A549 (cell line): ENCODE measurements at places on chromosomes 3 and 15. TPM values are rescaled to one million over a fixed set of nuclear protein-coding genes. Genes with fewer than 3 reads are reported as not detected.
A peak's percentile ranks its signal among the peaks of the same experiment; 100 is the strongest.

The ATP13A5 gene
- not detected in 3 replicates for polyA plus RNA-seq

The UACA gene
- 31.9 to 39.4 TPM (median 33.5 TPM) in 3 replicates for polyA plus RNA-seq

The NPHP3 gene
- 6.5 to 7.6 TPM (median 7.1 TPM) in 3 replicates for polyA plus RNA-seq

The ST3GAL6 gene
- 0.90 to 1.4 TPM (median 0.94 TPM) in 3 replicates for polyA plus RNA-seq

The TEX55 gene
- polyA plus RNA-seq, result not detected in 3 replicates

The PLAAT1 gene
- 0.09 TPM in 1 of 3 replicates, not detected in the others for polyA plus RNA-seq

The PGBD4 gene
- polyA plus RNA-seq, result 3.7 to 4.3 TPM (median 4.0 TPM) in 3 replicates

The ADCY5 gene
- polyA plus RNA-seq, result 0.38 to 0.57 TPM (median 0.46 TPM) in 3 replicates

The SERF2 gene
- 569 to 597 TPM (median 576 TPM) in 3 replicates for polyA plus RNA-seq

GRCh38 chr3:99627062-99627826, 11.2 kb upstream of the COL8A1 start:
- peak; percentile 10 for DNase-seq

- DNase-seq, result no peak
Observed at GRCh38 chr15:29410338-29410737, 140.7 kb upstream of the NSMCE3 start.

DNA sequence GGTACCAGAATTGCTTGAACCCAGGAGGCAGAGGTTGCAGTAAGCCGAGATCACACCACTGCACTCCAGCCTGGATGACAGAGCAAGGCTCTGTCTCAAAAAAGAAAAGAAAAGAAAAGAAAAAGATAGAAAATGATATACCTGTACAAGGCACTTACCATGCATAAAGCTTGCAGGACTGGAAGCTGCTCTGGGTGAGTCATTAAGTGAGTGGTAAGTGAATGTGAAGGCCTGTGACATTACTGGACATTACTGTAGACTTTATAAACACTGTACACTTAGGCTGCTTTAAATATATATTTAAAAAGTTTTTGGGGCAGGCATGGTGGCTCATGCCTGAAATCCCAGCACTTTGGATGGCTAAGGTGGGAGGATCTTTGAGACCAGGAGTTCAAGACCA, 99.2 kb downstream of the SLMAP start:
- DNase-seq, result no peak

DNA sequence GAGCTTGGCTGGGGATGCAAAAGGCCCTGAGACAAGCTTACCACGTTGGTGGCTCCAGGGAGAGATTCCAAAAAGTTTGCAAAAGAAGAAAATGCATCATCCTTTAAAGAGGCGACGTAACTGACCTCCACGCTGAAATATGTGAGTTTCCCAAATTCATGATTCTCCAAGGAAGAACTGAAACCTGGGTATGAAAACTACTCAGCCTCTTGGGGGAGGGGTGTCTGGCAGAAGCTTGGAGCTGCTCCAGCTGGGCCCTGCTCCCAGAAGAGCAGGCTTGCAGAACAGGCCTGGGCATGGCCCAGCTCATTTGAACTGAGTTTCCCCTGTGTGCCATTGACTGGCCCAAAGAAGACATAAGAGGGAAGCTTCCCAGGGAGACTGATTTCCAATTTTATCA, 20.5 kb downstream of the CPN2 start:
- DNase-seq, result no peak

- DNase-seq, result peak; percentile 48
Observed at GRCh38 chr3:70982700-70983140, 600.8 kb downstream of the FOXP1 start.

DNA sequence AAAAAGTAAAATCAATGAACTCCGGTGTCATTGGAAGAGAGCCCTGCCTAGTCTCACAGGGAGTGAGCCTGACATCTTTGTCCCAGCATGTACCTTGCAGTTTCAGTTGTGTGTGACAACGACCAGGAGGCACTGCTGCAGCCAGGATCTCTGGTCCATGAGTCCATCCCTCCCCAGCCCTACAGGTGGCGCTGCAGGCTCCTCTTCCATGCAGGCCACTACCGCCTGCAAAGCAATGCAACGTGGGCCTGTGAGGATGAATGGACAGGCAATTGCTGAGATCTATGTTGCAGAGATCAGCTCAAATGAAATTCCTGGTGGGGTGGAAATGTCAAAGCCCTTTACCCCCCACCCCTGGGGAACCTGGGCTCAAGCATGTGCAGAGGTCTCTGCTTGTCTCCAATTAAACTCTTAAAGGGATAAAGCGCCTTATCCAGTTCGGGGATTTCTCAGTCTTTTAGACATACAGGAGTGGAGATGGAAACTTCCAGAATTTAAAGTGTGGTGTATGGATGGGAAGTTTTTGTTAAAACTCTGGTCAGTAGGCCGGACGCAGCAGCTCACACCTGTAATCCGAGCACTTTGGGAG, 35.8 kb downstream of the TKT start:
- peak; percentile 74 for DNase-seq

GRCh38 chr3:50605901-50606326, 5.7 kb downstream of the CISH start:
- DNase-seq, result no peak
